ENCODE measurements at places on chromosomes 13 and 19.

GRCh38 chr19:45809643-45810159 lies 5.4 kb downstream of the RSPH6A start:
- peak; percentile 75 for DNase-seq

GRCh38 chr19:44742330-44743061 lies 6.0 kb upstream of the BCL3 start:
- no peak for DNase-seq

DNA sequence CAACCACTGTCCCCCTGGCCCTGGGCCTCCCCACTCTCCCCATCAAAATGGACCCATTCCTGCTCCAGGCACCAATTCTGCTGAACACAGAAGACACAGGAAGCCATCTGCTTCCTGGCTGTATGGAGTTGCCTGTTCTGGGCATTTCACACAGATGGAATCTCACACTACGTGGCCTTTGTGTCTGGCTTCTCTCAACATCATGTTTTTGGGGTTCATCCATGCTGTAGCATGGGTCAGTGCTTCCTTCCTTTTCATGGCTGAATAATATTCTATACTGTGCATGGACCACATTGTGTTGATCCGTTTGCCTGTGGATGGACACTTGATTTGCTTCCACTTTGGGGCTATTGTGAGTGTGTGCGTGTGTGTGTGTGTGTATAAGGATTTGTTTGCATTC lies 15.0 kb upstream of the KLF2 start:
- DNase-seq: no peak

- DNase-seq: no peak
These were observed 1.6 kb downstream of the COG3 start for GRCh38 chr13:45466359-45466758.

DNA sequence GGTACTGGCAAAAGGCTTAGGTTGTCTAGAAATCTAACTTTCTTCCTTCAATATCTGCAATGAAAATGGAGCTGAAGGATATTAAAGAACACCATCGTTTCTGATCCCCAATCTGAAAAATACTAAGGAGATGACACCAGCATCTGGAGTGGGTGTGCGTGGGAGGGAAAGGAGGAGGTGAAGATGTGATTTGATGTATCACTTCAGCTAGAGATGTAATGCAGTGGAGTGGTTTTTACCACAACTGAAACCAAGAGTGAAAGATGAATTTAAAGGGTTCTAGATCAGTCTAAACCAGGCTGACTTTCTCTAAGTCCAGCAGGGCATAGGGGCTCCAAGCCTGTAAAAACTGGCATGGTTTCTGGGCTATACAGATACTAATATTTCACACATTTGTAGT lies 148.4 kb downstream of the AKAP11 start:
- DNase-seq: no peak

DNA sequence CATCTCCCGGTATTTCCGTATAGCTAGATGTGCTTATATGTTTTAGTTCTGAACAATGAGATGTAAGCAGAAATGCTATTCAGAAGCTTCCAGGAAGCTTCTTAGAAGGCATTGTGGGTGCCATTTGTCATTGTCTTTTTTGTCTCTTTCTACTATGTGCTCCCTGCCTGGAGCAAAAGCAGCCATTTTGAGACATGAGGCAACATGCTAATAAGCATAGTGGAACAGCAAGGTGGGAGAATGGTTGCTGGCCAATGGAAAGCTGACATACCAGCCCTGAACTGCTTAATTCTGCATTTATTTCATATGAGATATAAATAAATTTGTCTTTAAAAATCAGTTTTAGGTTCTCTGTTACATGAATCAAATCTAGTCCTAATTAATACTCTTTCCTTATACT lies 299.7 kb downstream of the LMO7 start:
- no peak for DNase-seq

Data from fibroblast of pulmonary artery (primary cell).